ENCODE measurements at places on chromosomes 11 and 22. TPM values are rescaled to one million over a fixed set of nuclear protein-coding genes. Genes with fewer than 3 reads are reported as not detected.

TMEM191C gene
- 1.8 TPM for total RNA-seq

OR5B3 gene
- total RNA-seq = not detected

OR8U1 gene
- not detected for total RNA-seq

CLTCL1 gene
- 12.3 TPM for total RNA-seq

CASP5 gene
- 0.39 TPM for total RNA-seq

NEFH gene
- total RNA-seq = 1.3 TPM

SPDYC gene
- total RNA-seq = not detected

SART1 gene
- total RNA-seq = 38.0 TPM

ZDHHC8 gene
- total RNA-seq = 8.4 TPM

KDM4E gene
- not detected for total RNA-seq

APOBEC3H gene
- not detected for total RNA-seq

VWA5A gene
- total RNA-seq = 22.0 TPM

HMOX1 gene
- 11.1 TPM for total RNA-seq

MMP11 gene
- total RNA-seq = 4.9 TPM

C11orf52 gene
- total RNA-seq = 1.4 TPM

TBX10 gene
- not detected for total RNA-seq

ANO9 gene
- 7.3 TPM for total RNA-seq

UPK2 gene
- not detected for total RNA-seq

PHLDA2 gene
- 4.2 TPM for total RNA-seq

ANO3 gene
- 0.30 TPM for total RNA-seq

DLG2 gene
- total RNA-seq = 13.7 TPM

NRXN2 gene
- 8.5 TPM for total RNA-seq

MYEOV gene
- total RNA-seq = 4.2 TPM

LARGE1 gene
- 16.4 TPM for total RNA-seq

SCGB1C1 gene
- not detected for total RNA-seq

SLC22A6 gene
- not detected for total RNA-seq

FXYD6 gene
- total RNA-seq = 30.3 TPM

PTPN5 gene
- 0.69 TPM for total RNA-seq

GRIA4 gene
- total RNA-seq = 15.0 TPM

HTR3B gene
- total RNA-seq = not detected

MOV10L1 gene
- 3.0 TPM for total RNA-seq

GSC2 gene
- total RNA-seq = not detected

SCN2B gene
- 2.8 TPM for total RNA-seq

KIRREL3 gene
- total RNA-seq = 2.1 TPM

KCNJ1 gene
- 0.10 TPM for total RNA-seq

GPR83 gene
- 0.10 TPM for total RNA-seq

CLDN5 gene
- total RNA-seq = 47.5 TPM

DEUP1 gene
- 0.59 TPM for total RNA-seq

ENTHD1 gene
- total RNA-seq = not detected

MRGPRX1 gene
- not detected for total RNA-seq

OR56A1 gene
- total RNA-seq = not detected

TSPAN32 gene
- total RNA-seq = 1.2 TPM

GNAZ gene
- total RNA-seq = 1.8 TPM

ACTN3 gene
- 13.5 TPM for total RNA-seq

KLHDC7B gene
- total RNA-seq = 0.30 TPM

Data from skin of body (tissue), 3 donors.